ENCODE measurements at places on chromosomes 3 and 15.

DNA sequence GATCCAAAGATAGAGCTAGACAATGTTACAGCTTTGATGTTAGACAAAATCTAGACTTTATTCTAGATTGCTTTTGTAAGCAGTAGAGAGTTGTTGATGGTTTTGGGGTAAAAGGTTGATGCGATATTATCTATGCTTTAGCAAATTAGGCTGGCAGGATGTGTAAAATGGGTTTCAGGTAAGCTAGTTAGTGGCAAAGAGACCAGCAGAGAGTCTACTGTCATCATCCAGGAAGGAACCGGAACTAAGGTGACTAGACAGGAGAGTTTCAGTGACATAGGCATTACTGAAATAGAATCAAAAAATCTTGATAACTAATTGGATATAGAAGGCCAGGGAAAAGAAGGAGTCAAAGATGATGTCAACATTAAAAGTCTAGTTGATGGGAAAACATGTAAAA, 11.1 kb downstream of the OR5K2 start:
- DNase-seq, result no peak

- DNase-seq, result no peak
These were observed 63.1 kb upstream of the GOLGA6B start for GRCh38 chr15:72591361-72591760.

DNA sequence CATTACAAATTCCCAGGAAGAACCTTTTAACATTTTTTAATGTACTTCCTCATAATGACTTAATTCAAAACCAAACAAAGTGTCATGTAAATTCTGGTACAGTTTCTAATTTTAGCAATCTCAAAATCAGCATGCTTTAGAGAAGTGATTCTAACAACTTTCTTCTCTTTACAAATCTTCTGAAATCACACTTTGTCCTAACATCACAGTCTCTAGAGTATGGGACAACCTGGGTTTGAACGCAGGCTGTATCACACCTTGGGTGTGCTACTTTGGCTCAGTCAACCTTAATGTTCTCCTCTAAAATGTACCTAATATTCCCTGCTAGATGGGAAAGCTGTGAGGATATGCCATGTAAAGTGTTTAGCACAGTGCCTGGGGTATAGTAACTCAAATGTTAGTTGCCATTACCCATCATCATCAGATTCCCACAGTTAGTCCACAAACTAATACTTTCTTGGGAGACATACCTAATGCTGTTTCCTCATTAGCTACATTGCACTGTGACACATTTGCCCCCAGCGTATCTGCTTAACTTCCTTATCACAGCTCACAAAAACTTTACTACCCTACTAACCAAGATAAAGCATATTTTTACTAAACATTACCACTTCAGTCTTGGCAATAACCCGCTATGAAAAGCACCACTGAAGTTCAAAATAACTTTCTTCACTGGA, 3.1 kb downstream of the TSPAN3 start:
- DNase-seq, result no peak

- DNase-seq, result no peak
These were observed 134.5 kb upstream of the CCNL1 start for GRCh38 chr3:157294491-157294890.

DNA sequence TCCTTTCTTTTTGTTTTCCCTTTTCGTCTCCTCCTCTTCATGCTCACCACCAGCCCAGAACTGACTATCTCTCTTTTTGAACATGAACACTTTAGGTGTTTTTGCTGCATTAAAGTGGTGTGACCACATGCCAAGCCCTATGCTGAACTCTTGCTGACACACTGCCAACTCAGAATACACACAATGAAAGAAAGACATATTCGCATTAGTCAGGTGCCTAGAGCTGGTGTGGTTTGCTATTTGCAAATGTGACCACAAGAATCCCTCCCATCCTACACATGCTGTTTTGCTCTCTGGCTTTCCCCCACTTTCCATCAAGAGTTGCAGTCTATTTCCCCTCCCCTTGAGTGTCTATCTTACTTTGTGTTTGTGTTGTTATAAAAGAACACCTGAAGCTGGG, 967.8 kb upstream of the CFAP20DC start:
- peak; percentile 22 for DNase-seq

GRCh38 chr3:152910211-152910610, 75.3 kb downstream of the P2RY1 start:
- no peak for DNase-seq

- DNase-seq, result no peak
These were observed 297.4 kb upstream of the GBE1 start for GRCh38 chr3:82058809-82059208.

DNA sequence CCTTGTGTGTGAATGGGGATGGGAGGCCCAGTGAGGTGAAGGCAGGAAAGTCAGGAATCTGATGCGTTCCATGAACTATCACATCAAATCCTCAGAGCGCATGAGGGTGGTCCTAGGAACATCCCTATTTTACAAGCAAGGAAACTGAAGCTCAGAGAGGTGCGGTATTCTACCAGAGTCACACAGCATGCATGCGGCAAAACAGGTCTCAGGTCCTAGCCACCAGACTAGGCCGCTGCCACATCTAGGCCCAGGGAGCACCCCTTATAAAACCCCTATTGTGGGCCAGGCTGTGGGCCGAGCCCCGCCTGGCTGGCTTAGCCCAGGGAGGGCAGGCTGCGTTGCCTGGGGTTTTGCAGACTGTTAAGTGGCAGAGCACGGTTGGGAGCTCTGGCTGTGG, 17.9 kb upstream of the GRIP2 start:
- no peak for DNase-seq

- no peak for DNase-seq
These were observed 9.3 kb downstream of the RPL15 start for GRCh38 chr3:23926246-23926645.

GRCh38 chr3:153023896-153024295, 138.1 kb upstream of the RAP2B start:
- no peak for DNase-seq

GRCh38 chr3:195752066-195752465, 31.3 kb downstream of the MUC20 start:
- no peak for DNase-seq

GRCh38 chr3:146903927-146904326, 298.8 kb upstream of the PLSCR5 start:
- no peak for DNase-seq

DNA sequence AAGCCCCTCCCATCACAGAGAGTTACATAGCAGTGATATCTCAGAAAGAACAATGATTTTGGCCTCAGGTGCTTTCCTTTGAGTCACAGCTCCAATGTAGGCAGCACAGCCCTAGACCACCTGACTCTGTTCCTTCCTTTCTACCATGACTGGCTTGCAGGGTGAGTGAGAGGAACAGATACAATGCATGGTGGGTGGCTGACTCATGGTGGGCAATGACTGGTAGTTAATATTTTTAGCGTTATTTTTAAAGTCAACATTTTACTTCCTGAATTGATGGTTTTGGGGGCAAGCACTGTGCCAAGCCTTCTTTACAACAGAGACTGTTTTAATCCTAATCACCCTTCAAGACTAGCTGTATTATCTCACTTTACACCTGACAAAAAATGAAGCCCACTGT, 32.8 kb upstream of the ST3GAL6 start:
- DNase-seq, result no peak

Data from stimulated activated CD4-positive, alpha-beta T cell treated with anti-CD3 and anti-CD28 coated beads, Interleukin-12 subunit alpha, Interleukin-12 subunit beta, amount 100 ng/mL, for 4 hours (primary cell).